ENCODE measurements at places on chromosomes 4 and X. TPM values are rescaled to one million over a fixed set of nuclear protein-coding genes. Genes with fewer than 3 reads are reported as not detected.

- no peak for DNase-seq
Measured at GRCh38 chr4:73404457-73404856, 370 bp downstream of the ALB start.

GRCh38 chrX:15998350-15998749 lies 125.0 kb upstream of the GRPR start:
- DNase-seq = no peak

GRCh38 chrX:124388562-124388961 lies 42.2 kb downstream of the SH2D1A start:
- DNase-seq = peak; percentile 12

The ZNF711 gene
- 0.29 TPM for total RNA-seq
